ENCODE measurements at places on chromosomes 1 and 21.

DNA sequence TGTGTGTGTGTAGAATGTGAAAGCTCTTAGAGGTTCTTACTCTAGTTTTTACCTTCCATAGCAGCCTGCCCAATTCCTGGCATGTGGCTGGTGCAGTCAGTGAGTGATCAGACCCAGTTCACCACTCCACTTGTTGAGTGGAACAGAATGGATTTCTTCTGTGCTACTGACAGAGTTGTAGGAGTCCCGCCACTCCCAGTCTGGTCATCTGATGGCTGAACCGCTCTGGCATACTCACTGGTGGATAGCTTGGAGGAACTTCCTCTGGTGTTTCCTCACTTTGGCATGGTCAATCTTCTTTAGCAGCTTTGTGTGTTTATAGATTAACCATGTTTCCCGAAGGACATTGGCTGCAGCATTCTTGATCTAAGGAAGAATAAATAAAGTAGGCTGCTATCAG lies 106.7 kb upstream of the ADAR start:
- peaks cover 4% of the 10 kb centered on the region for H3K4me1 ChIP-seq
- peak; percentile 59 for DNase-seq
- no peak overlapping the region for H3K4me3 ChIP-seq
- H3K27me3 ChIP-seq = peaks cover 37% of the 10 kb centered on the region
- H3K36me3 ChIP-seq = no peaks in the 10 kb centered on the region

GRCh38 chr1:153816283-153816889 lies 41.2 kb downstream of the SLC27A3 start:
- no peaks in the 10 kb centered on the region for H3K27me3 ChIP-seq
- DNase-seq = no peak
- no peak overlapping the region for H3K4me3 ChIP-seq
- peaks cover 39% of the 10 kb centered on the region for H3K36me3 ChIP-seq

- no peak overlapping the region for H3K4me3 ChIP-seq
- H3K4me1 ChIP-seq = no peaks in the 10 kb centered on the region
- no peak for DNase-seq
- no peaks in the 10 kb centered on the region for H3K27me3 ChIP-seq
- H3K36me3 ChIP-seq = peaks cover 7% of the 10 kb centered on the region
Measured at GRCh38 chr1:65388908-65389695, 31.4 kb upstream of the LEPR start.

GRCh38 chr1:117058810-117059209 lies 1.3 kb upstream of the TTF2 start:
- DNase-seq = no peak
- no peak overlapping the region for H3K27ac ChIP-seq
- H3K4me3 ChIP-seq = no peak overlapping the region
- no peaks in the 10 kb centered on the region for H3K27me3 ChIP-seq
- H3K4me1 ChIP-seq = peaks cover 5% of the 10 kb centered on the region

DNA sequence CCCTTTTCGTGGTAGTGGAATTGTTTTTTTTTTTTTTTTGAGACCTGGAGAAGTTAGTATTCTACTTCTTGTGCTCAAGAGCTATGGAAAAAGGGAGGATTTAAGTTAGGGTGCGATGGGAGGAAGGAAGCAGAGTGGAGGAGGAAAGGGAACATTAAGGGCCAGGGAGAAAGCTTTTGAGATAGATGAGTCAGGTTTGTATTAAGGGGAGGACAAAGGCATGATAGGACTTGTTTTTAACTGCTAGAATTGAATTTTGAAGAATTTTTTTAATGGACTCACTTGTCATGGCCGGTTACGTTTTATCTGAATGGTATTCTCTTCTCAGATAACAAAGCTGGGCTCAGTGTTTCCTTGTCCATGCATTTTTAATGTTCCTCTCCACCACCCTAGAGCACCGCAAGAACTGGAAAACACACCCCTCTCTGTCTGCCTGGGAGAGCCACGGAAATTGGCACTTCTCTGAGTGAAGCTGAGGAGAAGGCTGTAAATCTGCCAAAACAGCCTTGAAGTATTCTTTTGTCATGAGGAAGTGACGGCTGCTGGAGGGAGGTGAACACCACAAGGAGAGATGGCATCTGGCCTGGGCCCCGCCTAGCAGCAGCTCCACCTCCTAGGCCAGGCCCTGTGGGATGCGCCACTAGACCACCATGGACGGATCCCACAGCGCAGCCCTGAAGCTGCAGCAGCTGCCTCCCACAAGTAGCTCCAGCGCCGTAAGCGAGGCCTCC lies 3.5 kb downstream of the NIPAL3 start:
- DNase-seq = peak; percentile 42
- H3K27me3 ChIP-seq = no peaks in the 10 kb centered on the region
- H3K27ac ChIP-seq = no peak overlapping the region
- no peak overlapping the region for H3K4me3 ChIP-seq
- peaks cover 16% of the 10 kb centered on the region for H3K4me1 ChIP-seq

DNA sequence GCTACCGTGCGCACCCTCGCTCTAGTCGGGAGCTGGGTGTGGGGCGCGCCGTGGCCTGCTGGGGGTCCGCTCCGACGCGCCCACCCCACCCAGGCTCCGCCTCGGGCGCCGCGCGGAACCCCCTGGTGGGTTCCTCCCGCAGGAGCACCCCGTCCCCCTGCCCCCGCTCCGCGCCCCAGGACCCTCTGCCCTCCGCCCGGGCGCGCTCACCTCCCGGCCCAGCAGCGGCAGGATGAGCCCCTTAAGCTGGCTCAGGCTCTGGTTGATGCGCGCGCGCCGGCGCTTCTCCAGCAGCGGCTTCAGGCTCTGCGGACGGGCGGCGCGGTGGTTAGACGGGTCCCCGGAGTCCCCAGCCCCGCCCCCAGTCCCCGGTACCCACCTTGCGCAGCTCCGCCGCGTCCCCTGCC lies 319 bp downstream of the HES2 start:
- H3K27ac ChIP-seq = no peak overlapping the region
- peaks cover 35% of the 10 kb centered on the region for H3K4me1 ChIP-seq
- H3K4me3 ChIP-seq = peak overlapping the region; percentile 45
- no peak for DNase-seq
- H3K27me3 ChIP-seq = peaks cover 91% of the 10 kb centered on the region

- no peak for DNase-seq
- H3K27ac ChIP-seq = no peak overlapping the region
Measured at GRCh38 chr1:61247881-61248752, 165.8 kb downstream of the NFIA start.

GRCh38 chr1:5623399-5623798 lies 368.8 kb downstream of the NPHP4 start:
- no peaks in the 10 kb centered on the region for H3K36me3 ChIP-seq
- H3K27ac ChIP-seq = no peak overlapping the region
- no peaks in the 10 kb centered on the region for H3K4me1 ChIP-seq
- DNase-seq = no peak
- no peak overlapping the region for H3K4me3 ChIP-seq
- peaks cover 4% of the 10 kb centered on the region for H3K27me3 ChIP-seq

- DNase-seq = peak; percentile 70
- H3K27ac ChIP-seq = no peak overlapping the region
- H3K4me1 ChIP-seq = no peaks in the 10 kb centered on the region
- no peaks in the 10 kb centered on the region for H3K27me3 ChIP-seq
Measured at GRCh38 chr1:186474208-186474607, 13.3 kb upstream of the PDC start.

- no peak overlapping the region for H3K27ac ChIP-seq
- H3K36me3 ChIP-seq = no peaks in the 10 kb centered on the region
- no peak overlapping the region for H3K4me3 ChIP-seq
- DNase-seq = no peak
- H3K4me1 ChIP-seq = peaks cover 3% of the 10 kb centered on the region
- no peaks in the 10 kb centered on the region for H3K27me3 ChIP-seq
Measured at GRCh38 chr1:237685551-237685950, 205.2 kb downstream of the ZP4 start.

DNA sequence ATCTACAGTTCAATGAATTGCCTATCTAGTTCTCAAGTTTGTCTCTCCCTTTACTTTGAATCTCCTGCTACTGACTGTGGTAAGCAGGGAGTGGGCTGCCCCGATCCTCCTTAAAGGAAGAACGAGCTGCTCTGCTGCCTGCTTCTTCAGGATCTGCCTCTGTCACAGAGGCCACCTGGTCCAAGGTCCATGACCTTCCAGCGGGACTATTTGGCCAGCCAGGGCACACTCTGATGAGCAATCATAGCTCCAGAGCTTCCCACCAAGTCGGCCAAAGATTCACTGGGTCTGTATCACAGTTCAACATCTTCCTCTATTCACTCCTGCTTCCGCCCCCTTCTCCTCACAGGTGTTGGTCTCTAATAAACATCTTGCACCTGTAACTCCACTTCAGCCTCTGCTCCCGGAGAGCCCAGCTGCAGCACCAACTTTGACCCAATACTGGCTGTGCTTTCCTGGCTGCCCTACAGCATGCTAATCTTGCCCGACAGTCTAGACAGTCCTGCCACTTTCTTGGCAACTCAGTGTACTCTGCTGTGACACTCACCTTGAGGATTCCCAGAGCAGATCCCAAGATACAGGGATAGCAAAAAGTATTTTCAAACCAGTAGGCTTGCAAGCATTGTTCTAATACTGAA lies 16.9 kb upstream of the MAP10 start:
- no peak for DNase-seq
- no peaks in the 10 kb centered on the region for H3K27me3 ChIP-seq
- H3K4me1 ChIP-seq = peaks cover 6% of the 10 kb centered on the region
- no peaks in the 10 kb centered on the region for H3K36me3 ChIP-seq

DNA sequence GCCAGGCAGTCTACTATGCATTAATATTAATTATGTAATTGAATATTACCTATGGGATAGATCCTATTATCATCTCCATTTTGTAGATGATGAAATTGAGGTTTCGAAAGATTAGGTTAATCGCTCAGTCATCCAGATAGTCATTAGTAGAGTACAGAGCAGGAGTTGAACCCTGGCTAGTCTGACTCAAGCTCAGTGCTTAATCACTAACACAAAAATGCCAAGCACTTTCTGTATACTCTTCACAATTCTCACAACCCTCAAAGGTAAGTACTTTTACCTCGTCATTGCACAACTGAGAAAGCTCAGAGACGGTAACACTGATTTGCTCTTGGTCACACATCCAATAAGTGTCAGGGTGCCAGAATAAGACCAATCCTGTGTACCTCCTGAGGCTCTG lies 280.2 kb upstream of the PLXNA2 start:
- no peaks in the 10 kb centered on the region for H3K4me1 ChIP-seq
- no peak for DNase-seq
- no peak overlapping the region for H3K4me3 ChIP-seq
- H3K27me3 ChIP-seq = peaks cover 5% of the 10 kb centered on the region

DNA sequence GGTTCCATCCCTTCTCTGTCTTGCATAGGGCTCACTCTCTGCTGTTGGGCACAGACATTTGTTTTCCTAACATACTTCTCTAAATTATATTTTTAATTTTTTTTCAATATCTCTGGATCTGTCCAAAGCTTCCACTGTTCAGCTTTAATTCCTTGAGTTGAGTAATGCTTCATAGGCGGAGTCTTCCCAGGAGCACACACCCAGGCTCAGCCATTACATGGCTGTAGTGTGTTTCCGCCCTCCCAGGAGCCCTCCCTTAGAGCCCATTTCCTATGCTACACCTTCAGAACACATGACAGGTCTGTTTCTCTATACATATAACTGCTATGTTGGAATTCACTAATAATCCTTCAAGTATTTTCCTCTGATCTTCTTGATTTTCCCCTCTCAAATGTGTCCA lies 297.4 kb downstream of the PBX1 start:
- no peak for DNase-seq
- H3K4me3 ChIP-seq = no peak overlapping the region
- no peaks in the 10 kb centered on the region for H3K27me3 ChIP-seq
- H3K36me3 ChIP-seq = no peaks in the 10 kb centered on the region

GRCh38 chr1:112548547-112548946 lies 39.8 kb downstream of the WNT2B start:
- no peak overlapping the region for H3K4me3 ChIP-seq
- H3K4me1 ChIP-seq = peaks cover 2% of the 10 kb centered on the region

GRCh38 chr1:180311011-180311730 lies 81.1 kb downstream of the LHX4 start:
- H3K36me3 ChIP-seq = no peaks in the 10 kb centered on the region
- H3K4me1 ChIP-seq = peaks cover 5% of the 10 kb centered on the region
- H3K27me3 ChIP-seq = no peaks in the 10 kb centered on the region
- no peak overlapping the region for H3K4me3 ChIP-seq

GRCh38 chr1:68197461-68197860 lies 34.9 kb downstream of the WLS start:
- no peak overlapping the region for H3K4me3 ChIP-seq
- H3K4me1 ChIP-seq = peaks cover 7% of the 10 kb centered on the region
- H3K27me3 ChIP-seq = no peaks in the 10 kb centered on the region
- no peak overlapping the region for H3K27ac ChIP-seq
- H3K36me3 ChIP-seq = no peaks in the 10 kb centered on the region
